ENCODE measurements at places on chromosomes 7 and 10.

DNA sequence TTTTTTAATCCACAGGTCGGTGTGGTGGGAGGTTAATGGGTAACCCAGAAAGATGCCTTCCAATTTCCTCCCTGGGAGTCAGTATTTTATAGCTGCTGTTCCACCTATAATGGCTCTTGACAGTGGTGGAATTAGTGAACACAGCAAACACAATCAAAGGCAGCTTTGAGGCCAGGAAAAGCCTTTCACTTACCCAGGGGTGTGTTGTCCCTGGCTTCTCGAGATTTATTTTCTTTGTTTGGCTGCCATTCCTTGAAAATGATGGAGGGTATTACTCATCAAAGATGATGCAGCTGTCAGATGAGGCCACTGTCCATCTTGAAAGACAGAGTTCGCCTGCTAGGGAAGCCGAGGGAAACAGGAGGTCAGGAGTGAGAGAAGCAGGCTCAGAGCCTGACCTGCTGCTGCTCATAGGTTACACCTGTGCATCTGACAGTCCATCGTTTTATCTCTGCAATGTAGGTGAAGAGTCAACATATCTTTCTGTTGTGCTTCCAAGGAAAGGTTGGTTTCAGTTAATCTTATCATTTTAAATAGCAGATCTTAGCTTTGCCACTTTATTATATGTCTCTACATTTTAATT lies 221.6 kb downstream of the XPNPEP1 start:
- no peaks in the 10 kb centered on the region for H3K27me3 ChIP-seq
- no peak for DNase-seq
- H3K4me1 ChIP-seq, result no peaks in the 10 kb centered on the region
- H3K36me3 ChIP-seq, result no peaks in the 10 kb centered on the region

GRCh38 chr7:132758986-132759385 lies 182.7 kb upstream of the PLXNA4 start:
- peaks cover 6% of the 10 kb centered on the region for H3K4me1 ChIP-seq
- no peaks in the 10 kb centered on the region for H3K36me3 ChIP-seq
- no peaks in the 10 kb centered on the region for H3K27me3 ChIP-seq
- no peak overlapping the region for H3K27ac ChIP-seq

- no peak overlapping the region for H3K4me3 ChIP-seq
- peaks cover 9% of the 10 kb centered on the region for H3K36me3 ChIP-seq
- DNase-seq, result peak; percentile 39
- no peaks in the 10 kb centered on the region for H3K27me3 ChIP-seq
These were observed 141.3 kb upstream of the VKORC1L1 start for GRCh38 chr7:65731562-65732035.

GRCh38 chr10:34097682-34098081 lies 717.4 kb downstream of the PARD3 start:
- no peak overlapping the region for H3K4me3 ChIP-seq
- no peaks in the 10 kb centered on the region for H3K4me1 ChIP-seq

GRCh38 chr10:77348082-77348481 lies 289.5 kb downstream of the KCNMA1 start:
- H3K4me3 ChIP-seq, result no peak overlapping the region
- DNase-seq, result no peak
- peaks cover 3% of the 10 kb centered on the region for H3K27me3 ChIP-seq
- no peaks in the 10 kb centered on the region for H3K4me1 ChIP-seq
- no peaks in the 10 kb centered on the region for H3K36me3 ChIP-seq

DNA sequence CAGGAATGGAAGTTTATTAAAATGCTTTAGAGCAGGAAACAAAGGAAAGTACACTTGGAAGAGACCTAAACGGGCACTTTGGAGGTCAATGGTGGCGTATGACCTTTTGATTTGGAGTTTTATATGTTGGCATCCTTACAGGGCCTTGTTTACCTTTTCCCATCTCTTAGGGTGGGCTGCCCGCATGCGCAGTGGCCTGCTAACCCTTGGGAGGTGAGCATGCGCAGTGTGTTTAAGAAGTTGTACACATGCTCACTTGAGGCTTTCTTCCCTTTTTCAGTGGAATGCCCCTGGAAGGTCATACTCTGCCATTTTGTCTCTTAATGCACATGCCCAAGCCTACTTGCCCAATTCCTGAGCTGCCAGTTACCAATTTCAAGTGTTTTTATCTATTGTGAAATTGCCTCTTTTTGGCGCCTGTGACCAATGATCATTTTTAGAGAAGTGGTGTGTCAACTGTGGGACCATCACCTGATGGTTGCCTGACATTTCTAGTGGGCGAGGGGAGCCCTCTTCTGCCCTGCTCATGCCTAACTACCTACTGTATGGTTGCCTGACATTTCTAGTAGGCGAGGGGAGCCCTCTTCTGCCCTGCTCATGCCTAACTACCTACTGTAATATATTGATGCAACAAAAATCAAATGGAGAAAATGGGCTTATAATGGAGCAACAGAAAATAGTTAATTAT lies 138.0 kb downstream of the PPP1R9A start:
- peaks cover 2% of the 10 kb centered on the region for H3K27me3 ChIP-seq
- H3K36me3 ChIP-seq, result no peaks in the 10 kb centered on the region
- H3K4me3 ChIP-seq, result no peak overlapping the region
- H3K4me1 ChIP-seq, result no peaks in the 10 kb centered on the region
- no peak overlapping the region for H3K27ac ChIP-seq

All from activated CD4-positive, alpha-beta T cell treated with anti-CD3 and anti-CD28 coated beads for 36 hours (primary cell).